Stimulated activated CD4-positive, alpha-beta T cell treated with anti-CD3 and anti-CD28 coated beads, Interleukin-15, amount 100 ng/mL, for 24 hours (primary cell): ENCODE measurements at places on chromosomes 1 and 21.

DNA sequence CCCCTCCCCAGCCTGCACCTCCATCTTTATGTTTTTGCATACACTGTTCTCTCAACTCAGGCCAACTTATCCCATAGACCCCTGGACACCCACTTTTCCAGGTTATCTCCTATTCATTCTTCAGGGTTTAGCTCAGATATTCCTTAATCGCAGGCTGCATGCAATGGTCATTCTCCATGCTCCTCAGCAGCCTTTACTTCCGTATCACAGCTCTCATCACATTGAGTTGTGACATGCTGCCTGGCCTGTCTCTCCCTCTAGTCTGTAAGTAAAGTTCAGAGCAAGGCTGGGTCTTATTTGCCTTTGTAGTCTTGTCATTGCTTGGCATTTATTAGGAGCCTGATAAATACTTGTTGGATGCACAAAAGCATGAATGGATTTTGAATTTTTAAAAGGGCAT, 6.9 kb downstream of the DNAJC6 start:
- no peak for DNase-seq

DNA sequence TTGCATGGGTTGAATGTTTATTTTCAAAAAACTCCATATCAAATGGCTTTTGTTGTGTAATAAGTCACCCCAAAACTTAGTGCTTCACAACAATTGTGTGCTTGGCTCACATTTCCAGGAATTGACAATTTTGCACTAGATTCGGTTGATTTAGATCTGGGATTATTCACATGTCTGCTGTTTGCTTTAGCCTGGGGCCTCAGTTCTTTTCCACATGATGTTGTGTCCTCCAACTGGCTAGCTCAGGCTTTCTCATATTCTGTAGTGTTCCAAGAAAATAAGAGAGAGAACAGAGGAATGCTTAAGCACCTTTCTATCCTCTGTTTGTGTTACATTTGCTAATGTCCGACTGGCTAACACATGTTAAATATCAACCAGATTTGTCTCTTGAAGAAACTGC, 281.5 kb upstream of the ADGRL4 start:
- DNase-seq, result no peak

- DNase-seq, result no peak
Observed at GRCh38 chr1:57361516-57361915, 62.3 kb downstream of the DAB1 start.

GRCh38 chr1:81867235-81867634, 66.5 kb downstream of the ADGRL2 start:
- DNase-seq, result no peak

DNA sequence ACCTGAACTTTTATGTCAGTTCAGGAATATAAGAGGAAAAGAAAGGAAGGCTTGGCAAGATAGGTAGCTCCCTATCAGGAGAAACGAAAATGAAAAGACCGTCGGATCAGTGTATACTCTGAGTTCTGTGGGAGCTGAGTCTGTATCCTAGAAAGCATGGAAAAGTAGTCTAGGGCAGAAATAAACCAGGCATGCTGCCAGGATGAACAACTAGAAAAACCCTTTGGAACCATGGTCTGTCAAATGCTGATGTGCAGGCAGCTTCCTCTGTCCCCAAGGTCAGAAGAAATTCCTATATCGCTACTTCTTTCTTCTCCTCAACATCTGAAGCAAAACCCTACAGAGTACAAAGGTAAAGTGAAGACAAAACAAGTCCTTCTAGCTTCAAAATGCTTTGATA, 268.8 kb downstream of the ST6GALNAC3 start:
- DNase-seq, result no peak

DNA sequence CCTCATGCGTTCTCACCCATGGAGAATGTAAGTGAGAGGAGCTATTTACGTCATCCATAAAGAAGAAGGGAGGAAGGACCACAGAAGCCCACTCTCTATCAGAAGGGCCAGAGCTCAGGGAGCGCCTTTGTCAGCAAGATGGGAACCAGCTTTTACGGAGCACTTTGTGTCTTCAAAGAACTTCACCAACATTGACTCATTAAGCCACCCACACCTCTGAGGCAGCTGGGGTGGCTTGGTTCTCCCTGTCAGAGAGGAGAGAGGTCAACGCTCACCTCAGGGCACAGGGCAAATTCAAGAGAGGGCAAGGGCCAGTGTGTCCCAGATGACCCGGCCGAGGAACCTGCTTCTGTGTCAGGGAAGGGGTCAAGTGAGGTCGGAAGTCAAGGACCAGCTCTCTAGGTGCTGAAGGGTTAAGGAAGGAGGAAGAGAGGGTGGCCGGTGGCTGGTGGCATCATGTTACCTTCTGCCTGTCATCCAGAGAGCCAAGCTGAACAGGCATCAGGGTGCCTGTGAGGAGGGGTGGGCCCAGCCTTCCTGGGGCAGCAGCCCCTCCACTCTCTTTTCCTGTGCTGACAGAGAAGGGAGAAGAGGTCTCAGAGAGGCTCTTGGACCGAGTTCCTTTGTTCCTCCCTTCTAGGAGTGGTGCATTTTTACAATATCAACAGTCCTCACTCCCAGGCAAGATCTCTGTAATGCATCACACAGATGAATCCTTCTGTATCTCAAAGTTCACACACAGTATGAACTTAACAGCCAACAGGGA, 109.0 kb downstream of the ETS2 start:
- no peak for DNase-seq

- no peak for DNase-seq
Observed at GRCh38 chr1:113109908-113110554, 37.0 kb downstream of the LRIG2 start.

- no peak for DNase-seq
Observed at GRCh38 chr1:76607717-76608116, 259.6 kb upstream of the ST6GALNAC5 start.

GRCh38 chr21:38470755-38471154, 27.5 kb downstream of the ERG start:
- DNase-seq, result no peak

- no peak for DNase-seq
Observed at GRCh38 chr21:14699433-14700407, 153.6 kb upstream of the SAMSN1 start.

- no peak for DNase-seq
Observed at GRCh38 chr1:93976291-93976690, 67.1 kb upstream of the GCLM start.

DNA sequence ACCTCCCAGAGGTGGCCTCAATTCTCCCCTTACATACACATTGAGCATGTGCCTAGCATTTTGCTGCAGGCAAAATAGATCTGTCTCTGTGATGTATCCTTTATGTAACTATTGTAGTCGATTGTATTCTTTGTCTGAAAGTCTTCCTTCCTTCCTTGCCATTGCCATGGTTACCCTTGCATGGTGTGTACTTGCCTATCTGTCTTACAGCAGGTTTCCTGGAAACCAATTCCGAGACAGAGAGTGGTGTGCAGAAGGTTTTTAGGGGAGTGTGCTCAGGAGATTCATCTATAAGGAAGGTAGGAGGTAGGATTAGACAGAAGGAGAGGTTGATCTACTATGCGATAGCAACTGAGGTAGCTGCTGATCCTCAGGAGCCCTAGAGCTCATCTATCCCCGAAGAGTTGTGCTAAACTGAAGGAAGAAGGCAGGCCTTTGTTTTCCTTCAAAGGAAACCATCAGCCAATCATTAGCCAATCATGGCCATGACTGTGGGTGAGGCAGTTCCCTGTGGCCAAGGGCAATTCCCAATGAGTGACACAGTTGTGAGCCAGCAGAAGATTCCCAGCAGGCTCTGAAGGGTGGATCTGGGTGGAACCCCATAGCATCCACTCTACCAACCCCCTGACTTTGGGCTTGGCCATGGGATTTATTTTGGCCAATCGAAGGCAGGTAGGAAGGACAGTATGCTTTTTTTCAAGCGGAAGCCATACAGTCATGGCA, 15.0 kb downstream of the CITED4 start:
- DNase-seq, result no peak

DNA sequence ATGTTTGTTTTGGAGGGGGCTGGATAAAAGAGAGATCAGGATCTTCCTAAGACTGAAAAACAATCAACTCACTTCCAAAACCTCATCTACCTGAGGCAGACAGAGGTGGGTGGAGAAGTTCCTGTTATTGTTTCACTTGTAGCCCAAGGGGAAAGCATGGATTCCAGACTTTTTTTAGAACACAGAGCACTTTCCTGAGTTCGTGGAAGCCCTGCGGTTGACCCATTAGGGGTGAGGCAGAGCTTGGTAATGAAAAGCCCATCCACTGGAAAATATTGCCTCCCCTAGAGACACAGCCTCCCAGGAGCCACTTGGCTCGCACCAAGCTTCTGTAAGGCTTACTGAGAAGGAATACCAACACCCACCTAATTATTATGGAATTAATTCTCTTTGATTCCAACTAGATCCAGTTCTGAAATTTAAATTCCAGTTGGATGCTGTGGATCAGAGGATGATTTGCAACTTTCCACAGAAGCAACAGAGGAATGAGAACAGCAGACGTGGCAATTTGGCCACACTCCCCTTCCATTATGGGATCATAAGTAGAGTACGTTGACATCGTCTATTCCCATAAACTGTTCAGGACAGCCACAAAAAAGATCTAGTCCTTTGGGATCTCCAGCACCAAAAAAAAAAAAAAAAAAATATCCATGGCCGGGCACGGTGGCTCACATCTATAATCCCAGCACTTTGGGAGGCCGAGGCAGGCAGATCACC, 4.1 kb upstream of the PEF1 start:
- no peak for DNase-seq

GRCh38 chr1:149967646-149968045, 31.0 kb upstream of the MTMR11 start:
- no peak for DNase-seq

- DNase-seq, result no peak
Observed at GRCh38 chr1:189977184-189977583, 500.5 kb downstream of the BRINP3 start.

DNA sequence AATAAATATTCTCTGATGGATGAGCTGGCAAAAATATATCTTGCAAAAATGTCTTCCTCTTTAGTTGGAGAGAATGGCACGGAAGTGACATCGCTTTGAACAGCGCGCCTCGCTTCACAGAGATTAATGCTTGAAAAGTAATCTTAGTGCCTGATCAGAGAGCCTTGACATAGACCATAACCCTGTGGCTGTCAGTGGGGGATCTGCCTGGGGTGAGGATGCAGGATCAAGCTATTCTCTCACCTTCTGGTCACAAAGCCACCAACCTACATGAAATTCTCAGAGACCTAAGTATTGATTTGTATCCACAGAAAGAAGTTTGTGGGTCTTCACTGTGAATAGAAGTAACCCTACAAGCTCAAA, 492.6 kb downstream of the LMO4 start:
- no peak for DNase-seq

GRCh38 chr1:164510435-164510834, 48.5 kb upstream of the PBX1 start:
- DNase-seq, result no peak

DNA sequence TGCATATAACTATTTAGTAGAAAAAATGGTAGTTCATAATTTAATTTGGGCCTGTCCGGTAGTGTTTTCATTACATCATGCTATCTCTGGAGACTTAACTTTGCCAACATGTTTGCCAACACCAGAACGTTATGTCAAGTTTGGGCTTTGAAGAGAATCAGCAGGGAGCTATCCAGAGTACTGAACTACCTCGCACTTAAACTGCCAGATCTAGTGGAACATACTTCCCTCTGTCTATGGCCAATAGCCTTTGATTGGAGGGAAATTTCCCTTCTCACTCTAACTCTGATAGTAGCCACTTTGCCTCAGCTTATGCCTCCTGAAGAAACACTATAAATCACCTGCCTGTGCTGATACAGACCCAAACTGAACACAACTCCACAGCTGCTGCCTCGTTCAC, 10.0 kb downstream of the LRRC53 start:
- DNase-seq, result no peak

DNA sequence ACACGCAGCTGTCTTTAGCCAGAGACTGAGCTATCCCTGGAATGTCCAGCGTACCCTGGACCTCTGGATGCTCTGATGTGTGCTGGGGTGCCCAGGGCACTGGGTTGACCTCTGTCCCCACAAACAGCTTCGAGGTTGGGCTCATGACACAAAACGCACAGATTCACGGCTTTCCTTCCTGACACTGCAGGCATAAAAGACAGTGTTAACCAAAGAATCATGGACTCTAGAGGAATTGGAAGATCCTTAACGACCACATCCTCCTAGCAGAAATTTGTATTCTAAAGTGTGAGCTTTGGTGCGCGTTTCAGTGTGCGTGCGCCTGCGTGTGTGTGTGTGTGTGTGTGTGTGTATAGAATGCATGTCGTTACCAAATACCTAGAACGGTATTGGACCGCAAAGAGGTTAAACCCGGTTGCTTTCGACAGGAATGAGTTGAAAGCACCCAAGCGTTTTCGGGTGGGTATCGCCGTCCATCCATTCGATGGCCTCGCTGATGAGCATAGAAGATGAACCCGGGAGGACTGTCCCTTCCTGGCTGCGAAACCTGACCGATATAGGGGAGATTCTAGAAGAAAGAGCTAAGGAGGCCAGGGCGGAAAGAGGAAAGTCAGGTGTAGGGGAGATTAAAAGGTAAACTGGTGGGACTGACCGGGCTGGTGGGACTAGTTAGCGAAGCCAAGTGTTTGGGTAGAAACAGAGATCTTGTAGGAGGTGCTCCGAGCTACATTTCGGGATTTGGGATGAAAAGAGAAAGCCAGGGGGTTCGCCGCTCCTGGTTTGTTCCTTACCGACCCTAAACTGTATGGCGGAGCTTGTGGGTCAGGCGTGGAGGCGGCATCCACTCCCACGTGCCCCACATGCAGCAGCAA, 6.8 kb upstream of the LHX9 start:
- DNase-seq, result no peak

DNA sequence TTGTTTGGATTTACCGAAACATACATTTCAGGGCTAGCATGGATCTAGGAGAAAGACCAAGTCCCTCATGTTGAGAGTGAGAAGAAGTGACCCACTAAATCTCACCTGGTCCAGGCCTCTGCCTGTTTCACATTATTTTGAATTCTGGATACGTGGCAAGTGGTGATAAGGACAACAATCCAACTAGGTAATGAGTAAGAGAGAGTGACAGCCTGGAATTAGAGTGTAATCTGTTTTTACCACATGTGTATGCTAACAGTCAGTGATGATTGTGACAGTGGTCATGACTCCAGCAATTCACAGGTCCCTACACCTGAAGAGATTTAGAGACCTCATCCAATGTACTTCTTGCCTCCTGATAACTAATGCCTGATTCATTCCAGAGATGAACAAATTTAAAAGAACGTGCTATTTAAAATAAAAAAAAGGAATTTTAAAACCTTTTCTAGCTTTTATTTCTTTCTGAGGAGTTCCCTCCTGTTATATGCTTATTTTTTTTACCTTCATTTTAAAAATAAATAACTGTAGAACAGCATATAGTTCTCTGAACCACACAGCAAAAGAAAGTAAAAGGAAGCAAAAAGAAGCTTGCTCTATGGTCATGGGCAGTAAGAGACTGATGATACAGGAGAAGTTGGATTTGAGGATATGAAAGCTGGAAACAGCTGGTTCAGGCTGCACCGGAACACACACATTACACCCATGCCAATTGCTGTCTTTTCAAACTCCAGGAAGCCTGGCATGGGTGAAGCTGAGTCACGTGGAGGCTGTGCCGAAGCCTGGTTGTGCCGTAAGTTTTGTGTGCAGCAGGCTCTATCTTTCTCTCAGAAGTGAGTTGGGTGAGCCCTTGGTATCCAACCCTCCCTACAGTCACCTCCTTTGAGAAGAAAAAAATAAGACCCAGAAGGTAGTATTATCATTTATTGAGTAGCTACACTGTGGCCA, 14.7 kb downstream of the C1orf116 start:
- no peak for DNase-seq

GRCh38 chr1:229539863-229540506, 18.5 kb downstream of the ABCB10 start:
- no peak for DNase-seq

- peak; percentile 31 for DNase-seq
Observed at GRCh38 chr1:186605762-186606350, 74.4 kb downstream of the PTGS2 start.

GRCh38 chr1:192929597-192929996, 120.8 kb downstream of the RGS2 start:
- no peak for DNase-seq
